ENCODE measurements at places on chromosomes 2 and 18. TPM values are rescaled to one million over a fixed set of nuclear protein-coding genes. Genes with fewer than 3 reads are reported as not detected.

AGBL5 gene
- 17.5 TPM for total RNA-seq

SERPINB3 gene
- total RNA-seq = not detected

C2orf72 gene
- total RNA-seq = not detected

RND3 gene
- not detected for total RNA-seq

PIEZO2 gene
- not detected for total RNA-seq

HOXD9 gene
- not detected for total RNA-seq

GCG gene
- not detected for total RNA-seq

CCDC68 gene
- total RNA-seq = 0.34 TPM

FTCDNL1 gene
- total RNA-seq = 1.6 TPM

HOXD12 gene
- not detected for total RNA-seq

LRRFIP1 gene
- total RNA-seq = 139 TPM

ZNF396 gene
- total RNA-seq = 3.2 TPM

MARCO gene
- total RNA-seq = not detected

CDK5R2 gene
- 0.12 TPM for total RNA-seq

STPG4 gene
- total RNA-seq = 0.90 TPM

CXCR4 gene
- total RNA-seq = 2,047 TPM

FOXD4L1 gene
- total RNA-seq = 0.81 TPM

CROCC2 gene
- total RNA-seq = not detected

PLA2R1 gene
- total RNA-seq = not detected

KYNU gene
- total RNA-seq = 50.4 TPM

ADRA2B gene
- total RNA-seq = 0.27 TPM

ALPP gene
- total RNA-seq = not detected

PSTPIP2 gene
- 1.00 TPM for total RNA-seq

HRH4 gene
- total RNA-seq = 0.07 TPM

CPO gene
- total RNA-seq = not detected

IKZF2 gene
- total RNA-seq = 49.1 TPM

DLGAP1 gene
- total RNA-seq = 0.07 TPM

MOCOS gene
- 0.05 TPM for total RNA-seq

CD302 gene
- total RNA-seq = 1.3 TPM

SERPINB13 gene
- total RNA-seq = not detected

ACSL3 gene
- 46.0 TPM for total RNA-seq

TRAK2 gene
- total RNA-seq = 21.6 TPM

FHOD3 gene
- not detected for total RNA-seq

PRKAG3 gene
- not detected for total RNA-seq

CIAO1 gene
- total RNA-seq = 85.4 TPM
